ENCODE measurements at places on chromosomes 1 and 21. TPM values are rescaled to one million over a fixed set of nuclear protein-coding genes. Genes with fewer than 3 reads are reported as not detected.

The LYPD8 gene
- total RNA-seq, result 0.51 TPM

The RNU1-1 gene
- total RNA-seq, result 832 TPM

The HHIPL2 gene
- total RNA-seq, result 3.8 TPM

The ATAD3C gene
- total RNA-seq, result 0.06 TPM

The AMY1C gene
- not detected for total RNA-seq
